ENCODE measurements at places on chromosomes 7 and 10.
A peak's percentile ranks its signal among the peaks of the same experiment; 100 is the strongest.

GRCh38 chr7:94412762-94413322 is 18.1 kb downstream of the COL1A2 start:
- DNase-seq: no peak

GRCh38 chr7:47254081-47254977 is 327.6 kb downstream of the TNS3 start:
- peak; percentile 18 for DNase-seq

DNA sequence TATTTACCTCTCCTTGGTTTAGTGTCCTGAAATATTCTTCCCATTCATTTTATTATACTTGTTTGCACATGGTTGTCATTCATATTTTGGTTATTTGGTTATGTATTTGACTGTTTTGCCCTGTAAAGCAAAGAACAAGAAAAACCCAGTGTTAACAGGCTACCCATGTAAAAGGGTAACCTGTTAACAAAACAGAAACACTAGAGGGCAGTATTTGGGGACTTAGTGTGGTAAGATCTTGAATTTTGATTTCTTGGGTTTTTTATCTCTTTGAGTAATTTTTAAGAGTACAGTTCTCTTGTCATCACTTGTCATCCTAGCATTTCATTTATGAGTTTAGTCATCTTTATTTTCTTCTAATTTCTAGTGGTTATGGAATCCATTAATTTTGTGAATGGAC is 51.3 kb downstream of the POLL start:
- DNase-seq: no peak

GRCh38 chr10:3366735-3367405 is 194.3 kb upstream of the PITRM1 start:
- no peak for DNase-seq

GRCh38 chr7:133859871-133860450 is 267.2 kb upstream of the LRGUK start:
- no peak for DNase-seq

- no peak for DNase-seq
These were observed 115.2 kb upstream of the PITRM1 start for GRCh38 chr10:3287572-3288445.

DNA sequence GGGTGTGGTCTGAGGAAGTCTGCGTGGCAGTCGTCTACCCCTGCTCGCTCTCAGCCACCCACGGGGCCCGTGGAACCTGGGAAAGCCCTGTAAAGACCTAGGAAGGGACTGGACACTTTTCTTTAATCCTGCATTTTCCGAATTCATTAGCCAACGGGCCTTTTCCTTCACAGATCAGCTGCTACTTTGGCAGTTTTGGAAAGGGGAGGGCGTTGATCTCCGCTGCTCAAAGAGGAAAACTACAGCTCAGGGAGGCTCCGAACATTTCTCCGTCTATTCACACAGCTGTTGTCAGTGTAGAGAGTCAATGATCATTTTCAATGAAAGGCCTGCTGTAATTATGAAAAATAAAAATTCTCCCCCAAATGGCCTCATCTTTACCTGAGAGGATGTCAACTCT is 450.1 kb upstream of the MKI67 start:
- DNase-seq: no peak

GRCh38 chr10:114261076-114261475 is 22.0 kb downstream of the VWA2 start:
- DNase-seq: no peak

DNA sequence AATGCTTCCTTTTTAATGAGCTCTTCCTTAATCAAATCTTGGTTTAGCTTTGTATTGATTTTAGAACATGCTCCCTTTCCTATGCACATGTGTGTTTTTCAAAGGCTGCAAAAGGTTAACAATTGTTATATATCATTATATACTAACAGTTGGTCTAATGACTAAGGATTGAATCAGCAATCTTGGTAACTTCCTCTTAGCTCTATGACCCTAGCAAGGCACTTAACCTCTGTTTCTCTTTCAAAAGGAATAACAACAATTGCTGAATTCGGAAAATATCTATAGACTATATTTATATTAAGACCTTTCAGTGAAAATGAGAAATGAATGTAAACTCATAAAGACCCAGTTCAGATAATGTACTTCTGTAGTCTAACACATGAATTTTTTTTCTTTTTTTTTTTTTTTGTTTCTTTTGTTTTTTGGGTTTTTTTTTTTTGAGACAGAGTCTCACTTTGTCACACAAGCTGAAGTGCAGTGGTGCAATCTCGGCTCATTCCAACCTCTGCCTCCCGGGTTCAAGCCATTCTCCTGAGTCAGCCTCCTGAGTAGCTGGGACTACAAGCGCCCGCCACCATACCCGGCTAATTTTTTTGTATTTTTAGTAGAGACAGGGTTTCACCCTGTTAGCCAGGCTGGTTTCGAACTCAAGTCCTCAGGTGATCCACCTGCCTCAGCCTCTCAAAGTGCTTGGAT is 48.8 kb downstream of the HOXA1 start:
- no peak for DNase-seq

DNA sequence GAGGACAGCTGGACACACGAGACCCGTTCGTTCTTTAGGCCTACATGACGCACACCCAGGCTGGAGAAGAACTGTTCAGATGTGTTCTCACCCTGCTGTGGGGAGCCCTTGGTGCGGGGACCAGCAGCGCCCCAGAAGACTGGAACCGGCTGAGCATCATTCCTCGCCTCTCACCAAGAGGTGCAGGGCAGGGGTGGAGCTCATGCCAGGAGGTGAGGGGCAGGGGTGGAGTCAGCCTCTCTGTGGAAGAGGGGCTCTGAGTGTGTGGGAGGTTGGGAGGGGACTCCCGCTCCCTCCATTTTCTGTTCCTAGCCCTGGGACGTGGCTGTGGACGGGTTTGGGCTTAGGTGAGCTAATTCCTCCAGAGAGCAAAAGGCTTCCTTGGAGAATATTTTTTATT is 66.0 kb upstream of the SHH start:
- DNase-seq: no peak
